Progenitor cell of endocrine pancreas (in vitro differentiated cells): ENCODE measurements at places on chromosomes 16 and 17.

DNA sequence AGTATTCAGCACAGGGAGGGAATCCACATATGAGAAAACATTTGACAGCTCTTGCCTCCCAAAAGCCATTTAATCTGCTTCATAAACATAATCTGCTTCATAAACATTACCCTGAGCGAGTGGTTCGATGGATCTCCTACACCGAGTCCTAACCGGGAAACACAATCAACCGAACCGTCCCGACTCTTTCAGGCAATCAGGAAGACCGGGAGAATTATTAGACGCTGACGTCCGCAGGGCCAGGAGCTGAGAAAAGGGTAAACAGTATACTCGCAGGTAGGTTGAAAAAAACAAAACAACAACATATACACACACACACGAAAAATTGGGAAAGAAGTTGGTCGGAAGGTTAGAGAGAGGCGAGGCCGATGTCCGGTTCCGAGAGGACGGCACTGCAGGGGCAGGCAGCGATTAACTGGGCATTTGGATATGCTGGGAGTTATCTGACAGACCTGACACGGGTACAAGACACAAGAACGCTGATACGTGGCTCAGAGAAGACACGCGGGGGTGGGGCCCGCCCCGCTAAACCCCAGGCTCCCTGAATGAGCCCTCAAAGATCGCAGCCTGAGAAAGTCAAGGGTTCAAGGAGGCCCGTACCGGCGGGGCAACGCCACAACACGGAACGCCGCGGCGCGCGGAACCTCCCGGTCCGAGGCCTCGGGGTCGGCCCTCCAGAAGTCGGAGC is 585 bp downstream of the AP1G1 start:
- DNase-seq = no peak

GRCh38 chr17:42640121-42640520 is 19.0 kb upstream of the TUBG2 start:
- no peak for DNase-seq

GRCh38 chr16:13795131-13795530 is 124.8 kb upstream of the ERCC4 start:
- DNase-seq = no peak

DNA sequence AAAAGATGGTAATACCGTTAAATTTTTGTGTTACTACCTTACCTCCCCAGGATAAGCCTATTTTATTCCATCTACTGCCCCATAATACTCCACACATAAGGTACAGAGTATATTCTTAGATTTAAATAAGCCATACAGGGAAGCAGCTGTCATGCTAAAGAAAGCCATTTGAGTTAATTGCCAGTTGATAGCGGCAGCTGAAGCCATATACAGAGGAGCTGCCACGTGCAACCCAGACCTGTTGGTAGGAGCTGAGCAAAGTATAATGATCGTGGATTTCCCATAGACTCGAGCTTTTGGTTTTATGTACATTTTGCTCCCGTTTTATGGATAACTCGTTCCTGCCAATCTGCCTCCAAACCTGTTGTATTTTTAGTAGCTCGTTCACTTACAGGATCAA is 12.0 kb downstream of the CPSF4L start:
- DNase-seq = no peak

- DNase-seq = no peak
Observed at GRCh38 chr16:80167657-80168390, 373.0 kb upstream of the DYNLRB2 start.

GRCh38 chr16:63613701-63614100 is 1508.2 kb downstream of the CDH11 start:
- no peak for DNase-seq

DNA sequence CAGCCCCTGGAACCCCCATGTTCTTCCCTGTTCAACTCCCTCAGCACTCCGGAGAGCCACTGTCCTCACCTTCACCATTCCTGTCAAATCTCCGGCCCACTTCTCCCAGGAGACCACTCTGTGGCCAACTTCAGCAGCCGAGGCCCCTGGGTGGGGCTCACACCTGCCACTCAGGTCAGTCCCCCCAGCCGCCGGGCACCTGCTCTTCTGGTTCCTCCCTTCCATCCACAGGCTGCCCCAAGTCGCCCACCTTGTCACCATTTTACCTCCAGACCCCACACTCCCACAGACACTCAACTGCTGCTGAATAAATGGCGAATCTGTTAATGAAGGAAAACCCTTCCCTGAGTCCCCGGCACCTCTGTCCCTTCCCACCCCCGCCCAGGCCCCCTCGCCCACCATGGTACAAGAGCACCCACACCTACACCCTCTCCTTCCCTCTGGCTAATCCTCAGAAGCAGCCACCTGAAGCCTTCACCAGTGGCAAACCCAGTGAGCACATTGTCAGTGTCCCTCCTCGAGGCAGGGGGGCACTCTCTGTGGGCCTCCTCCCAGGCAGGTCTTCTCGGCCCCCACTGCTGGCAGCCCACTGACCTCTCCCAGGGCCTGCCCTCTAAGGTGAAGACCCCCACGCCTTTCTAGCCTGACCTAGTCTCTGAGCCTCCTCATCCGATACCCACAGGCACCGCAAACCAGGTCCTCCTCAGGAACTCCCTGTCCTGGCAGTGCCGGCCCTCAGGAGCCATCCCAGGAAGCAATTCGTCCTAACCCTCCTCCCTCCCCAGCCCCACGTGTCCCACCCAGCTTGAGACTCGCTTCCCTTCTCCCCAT is 8.2 kb downstream of the CANT1 start:
- no peak for DNase-seq
